Fibroblast of skin of left biceps (primary cell): ENCODE measurements at places on chromosomes 5 and 9.

GRCh38 chr5:643351-643801 lies 31.2 kb downstream of the CEP72 start:
- no peak for DNase-seq

- no peak for DNase-seq
Observed at GRCh38 chr5:99587983-99588382, 659.2 kb upstream of the CHD1 start.

- DNase-seq, result no peak
Observed at GRCh38 chr5:58201922-58202648, 257.8 kb downstream of the PLK2 start.

GRCh38 chr9:23412046-23412445 lies 414.0 kb downstream of the ELAVL2 start:
- no peak for DNase-seq

DNA sequence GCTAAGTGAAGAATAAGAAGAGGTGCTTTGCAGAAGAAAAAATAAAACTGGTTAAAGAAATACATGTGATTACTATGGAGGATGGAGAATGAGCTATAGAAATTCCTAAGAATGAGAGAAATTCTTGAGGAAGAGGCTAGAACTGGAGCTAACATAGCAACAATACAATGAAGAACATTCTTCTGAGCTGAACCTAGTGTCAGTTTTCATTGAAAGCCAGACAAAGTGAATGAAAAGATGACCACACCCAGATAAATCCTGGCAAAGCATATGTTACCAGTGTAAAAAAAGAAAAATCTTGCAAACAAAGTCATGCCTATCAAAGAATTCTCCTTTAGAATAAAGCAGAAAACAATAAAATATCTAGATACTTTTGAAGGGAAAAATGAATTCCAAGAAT lies 39.6 kb downstream of the SGCD start:
- DNase-seq, result no peak

- DNase-seq, result no peak
Observed at GRCh38 chr5:123094919-123095797, 6.1 kb downstream of the PRDM6 start.

GRCh38 chr9:90301277-90301653 lies 341.4 kb downstream of the DIRAS2 start:
- DNase-seq, result peak; percentile 81

- DNase-seq, result no peak
Observed at GRCh38 chr5:57550132-57550531, 67.5 kb upstream of the ACTBL2 start.
